Stimulated activated CD8-positive, alpha-beta memory T cell treated with anti-CD3 and anti-CD28 coated beads, Interleukin-4, amount 100 ng/mL, for 48 hours (primary cell): ENCODE measurements at places on chromosomes 11 and 22.

DNA sequence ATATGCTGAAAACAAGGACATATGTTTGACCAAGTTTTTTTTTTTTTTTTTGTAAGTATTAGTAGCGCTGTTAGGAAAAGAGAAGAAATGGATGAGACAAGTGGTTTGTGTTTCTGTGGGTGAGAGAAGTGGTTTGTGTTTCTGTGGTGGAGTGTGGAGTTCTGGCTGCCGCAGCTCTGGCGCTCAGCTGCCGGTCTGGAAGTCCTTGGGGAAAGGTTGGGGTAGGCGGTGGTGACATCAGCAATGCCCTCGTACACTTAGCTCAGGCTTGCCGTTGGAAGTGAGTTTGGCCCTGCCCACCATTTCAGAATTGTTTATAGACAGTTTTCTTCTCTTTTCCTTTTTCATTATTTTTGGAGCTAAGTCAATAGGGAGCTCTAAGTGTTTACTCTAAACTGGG, 116.6 kb downstream of the TBC1D22A start:
- no peak for DNase-seq

DNA sequence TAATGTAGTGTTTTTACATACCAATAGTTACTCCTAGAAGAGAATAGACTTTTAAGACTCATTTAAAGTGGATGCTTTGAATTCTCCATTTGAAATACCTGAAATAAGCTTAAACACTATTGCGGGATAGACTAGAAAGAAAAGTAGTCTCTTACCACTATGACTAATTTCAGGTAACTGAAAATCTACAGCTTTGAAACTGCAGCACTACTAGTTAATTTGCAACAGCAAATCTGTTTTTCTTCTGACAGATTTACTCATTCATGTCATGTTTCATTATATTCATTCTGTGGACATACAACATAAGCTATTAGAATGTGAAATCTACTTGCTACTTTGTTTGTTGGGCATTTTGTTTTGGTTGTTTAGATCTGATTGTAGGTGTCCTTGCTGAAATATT, 153.6 kb downstream of the MAML2 start:
- DNase-seq, result no peak

DNA sequence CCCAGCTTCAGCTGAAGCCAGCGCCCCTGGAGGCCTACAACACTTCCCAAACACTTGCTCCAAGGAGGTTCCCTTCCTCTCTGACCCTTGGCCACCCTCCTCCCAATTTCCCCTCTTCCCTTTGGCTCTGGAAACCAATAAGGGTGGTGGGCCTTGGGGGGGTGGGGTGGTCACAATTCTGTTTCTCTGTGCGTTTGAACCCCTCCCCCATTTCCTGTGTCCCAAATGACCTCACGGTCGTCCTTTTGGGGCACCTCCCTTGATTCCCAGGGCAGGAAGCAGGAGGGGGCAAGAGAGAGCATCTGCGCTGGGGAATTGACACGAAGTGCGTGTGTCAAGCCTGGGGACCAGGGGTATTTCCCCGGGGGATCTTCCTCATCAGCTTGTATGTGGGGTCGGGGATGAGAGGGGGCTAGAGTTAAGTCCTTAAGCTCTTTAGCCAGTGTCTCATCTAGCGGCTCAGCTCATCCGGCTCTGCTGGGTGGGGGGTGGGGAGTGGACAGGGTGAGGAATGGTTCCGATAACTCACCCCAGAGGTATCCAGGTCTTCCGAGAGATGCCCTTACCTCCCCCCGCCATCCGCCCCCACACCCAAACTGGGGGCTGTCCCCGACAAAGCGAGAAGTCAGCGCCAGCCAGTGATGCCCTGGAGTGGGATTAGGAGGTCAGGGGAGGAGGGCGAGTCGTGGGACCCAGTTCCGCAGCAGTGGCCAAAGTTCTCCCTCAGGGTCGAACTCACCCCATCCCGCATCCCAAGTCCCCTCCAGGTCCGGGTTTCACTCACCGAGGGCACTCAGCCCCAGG, 587 bp downstream of the ESAM start:
- no peak for DNase-seq

DNA sequence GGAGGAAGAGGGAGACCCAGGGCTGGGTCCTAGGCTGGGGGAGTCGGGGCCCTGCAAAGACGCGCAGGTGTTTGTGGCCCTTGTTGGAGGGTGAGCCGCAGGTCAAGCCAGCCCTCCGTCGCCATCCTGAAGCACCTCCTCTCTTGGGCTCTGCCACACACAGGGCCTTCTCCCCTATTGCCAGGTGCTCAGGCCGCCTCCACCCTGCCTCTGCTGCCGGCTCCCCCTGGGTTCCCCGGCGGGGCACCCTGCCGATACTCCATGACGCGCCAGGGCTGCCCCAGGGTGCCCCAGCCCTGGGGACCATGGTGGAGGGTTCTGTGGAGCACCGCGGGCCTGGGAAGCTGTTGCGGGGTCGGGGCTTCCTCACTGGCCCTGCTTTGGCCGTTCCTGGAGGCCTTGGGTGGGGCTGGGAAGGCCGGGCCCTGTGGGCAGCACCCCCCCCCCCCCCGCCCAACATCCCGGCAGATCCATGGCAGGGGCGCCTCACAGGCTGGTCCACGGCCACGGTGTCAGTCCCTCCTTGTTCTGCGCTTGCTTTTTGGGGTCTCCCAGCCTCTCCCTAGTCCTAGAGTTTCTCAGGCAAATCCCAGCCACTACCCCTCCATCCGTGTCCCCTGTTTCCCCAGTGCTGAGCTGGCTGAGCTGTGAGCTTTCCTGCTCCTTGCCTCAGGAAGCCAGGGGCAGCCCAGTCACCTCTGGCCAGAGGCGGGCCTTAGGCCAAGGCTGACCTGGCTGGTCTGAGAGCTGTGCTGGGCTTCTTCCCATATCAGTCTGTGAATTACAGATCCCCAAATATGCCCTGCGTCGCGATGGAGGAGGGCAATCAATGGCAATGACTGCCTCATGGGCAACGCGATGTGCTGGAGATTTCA, 2.3 kb upstream of the ADORA2A start:
- DNase-seq, result no peak

DNA sequence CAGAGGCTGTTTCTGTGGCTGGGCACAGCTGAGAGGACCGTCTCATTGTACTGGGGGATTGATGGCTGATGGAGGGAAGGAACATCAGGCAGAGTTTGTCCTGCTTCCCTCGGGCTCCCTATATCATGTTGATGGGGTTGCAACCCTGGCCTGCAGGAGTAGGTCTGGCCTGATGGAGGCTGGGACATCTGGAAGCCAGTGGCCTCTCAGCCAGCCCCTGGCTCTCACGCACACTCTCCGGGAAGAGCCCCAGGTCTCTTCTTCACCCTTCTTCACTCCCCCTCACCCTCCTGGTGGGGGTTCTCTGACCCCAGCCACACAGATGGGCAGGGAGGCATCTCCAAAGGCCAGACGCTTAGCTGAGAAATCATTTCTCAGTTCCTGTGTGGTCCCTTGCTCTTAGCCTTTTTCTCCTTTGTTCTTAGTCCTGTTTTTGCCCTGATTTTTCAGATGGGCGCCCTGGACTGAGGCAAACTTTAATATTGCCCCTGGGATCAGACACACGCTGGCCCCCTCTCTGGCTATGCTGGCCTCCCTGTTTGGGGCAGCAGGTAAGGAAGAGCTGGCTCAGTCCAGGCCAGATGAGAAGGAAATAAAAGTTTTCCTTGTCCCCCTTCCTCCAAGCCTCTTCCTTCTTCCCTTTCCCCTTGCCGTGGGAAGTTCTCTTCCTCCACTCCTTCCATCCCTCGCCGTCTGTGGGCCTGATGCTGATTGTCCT, 13.9 kb upstream of the ANO1 start:
- DNase-seq, result no peak

DNA sequence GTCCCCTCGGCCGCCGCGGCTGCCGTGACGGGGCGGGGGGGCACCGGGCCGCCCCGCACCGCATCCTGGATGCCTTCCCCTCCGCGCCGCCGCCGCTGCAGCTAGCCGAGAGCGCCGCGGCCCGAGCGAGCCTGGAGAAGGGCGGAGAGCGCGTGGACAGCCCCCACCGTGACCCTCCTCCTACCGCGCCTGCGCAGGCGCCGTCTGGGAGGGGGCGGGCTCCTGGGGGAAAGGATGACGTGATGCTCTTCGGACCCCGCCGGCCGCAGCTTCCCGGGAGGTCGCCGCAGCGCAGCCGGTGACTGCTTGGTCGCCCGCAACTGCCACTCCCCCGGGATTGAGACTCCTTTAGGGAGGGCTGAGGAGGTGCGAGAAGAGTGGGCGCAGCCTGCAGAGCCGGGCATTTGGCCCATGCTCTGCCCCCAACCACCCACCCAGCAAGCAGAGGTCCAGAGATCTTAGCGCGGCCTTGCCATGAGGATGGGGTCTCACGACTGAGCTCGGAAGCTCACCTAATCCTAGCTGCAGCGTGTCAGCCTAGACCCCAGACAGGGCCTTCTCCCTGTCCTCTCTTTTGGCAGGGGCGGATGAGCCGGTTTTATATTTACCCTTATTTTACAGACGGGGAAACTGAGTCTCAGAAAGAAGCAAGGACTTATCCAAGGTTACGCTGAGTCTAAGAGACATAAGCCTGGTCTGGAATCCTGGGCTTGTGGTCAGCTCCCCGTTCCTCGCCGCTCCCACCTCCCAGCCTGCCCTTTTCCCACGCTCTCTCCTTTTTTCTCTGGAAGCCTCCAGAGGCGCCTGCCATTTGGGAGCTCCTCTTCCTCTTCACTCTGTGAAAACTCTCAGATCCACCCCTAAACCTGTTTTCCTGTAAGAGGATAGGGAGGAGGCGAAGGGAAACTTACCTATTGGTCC, at the start of gene DENND5A:
Gene DENND5A, minus strand, starts transcription at position 140 of the 921 bp plus-strand sequence. CDS start 281 bp downstream, outside the sequence.
- peak; percentile 77 for DNase-seq
